Neural progenitor cell (in vitro differentiated cells): ENCODE measurements at places on chromosomes 16 and 17. TPM values are rescaled to one million over a fixed set of nuclear protein-coding genes. Genes with fewer than 3 reads are reported as not detected.

Gene NDUFAB1
- 122 and 131 TPM in 2 replicates for total RNA-seq

Gene NTN3
- 1.7 and 3.6 TPM in 2 replicates for total RNA-seq

Gene C17orf113
- 2.2 and 5.5 TPM in 2 replicates for total RNA-seq

Gene CD19
- total RNA-seq: 0.15 TPM in 1 of 2 replicates, not detected in the other

Gene HEATR9
- total RNA-seq: not detected in 2 replicates

Gene CRYM
- total RNA-seq: 0.36 and 1.3 TPM in 2 replicates

Gene DNAAF1
- total RNA-seq: 0.11 and 0.12 TPM in 2 replicates

Gene ZNF19
- total RNA-seq: 10.3 and 13.9 TPM in 2 replicates

Gene ITGAD
- total RNA-seq: not detected in 2 replicates
